ENCODE measurements at places on chromosomes 5 and 9.

DNA sequence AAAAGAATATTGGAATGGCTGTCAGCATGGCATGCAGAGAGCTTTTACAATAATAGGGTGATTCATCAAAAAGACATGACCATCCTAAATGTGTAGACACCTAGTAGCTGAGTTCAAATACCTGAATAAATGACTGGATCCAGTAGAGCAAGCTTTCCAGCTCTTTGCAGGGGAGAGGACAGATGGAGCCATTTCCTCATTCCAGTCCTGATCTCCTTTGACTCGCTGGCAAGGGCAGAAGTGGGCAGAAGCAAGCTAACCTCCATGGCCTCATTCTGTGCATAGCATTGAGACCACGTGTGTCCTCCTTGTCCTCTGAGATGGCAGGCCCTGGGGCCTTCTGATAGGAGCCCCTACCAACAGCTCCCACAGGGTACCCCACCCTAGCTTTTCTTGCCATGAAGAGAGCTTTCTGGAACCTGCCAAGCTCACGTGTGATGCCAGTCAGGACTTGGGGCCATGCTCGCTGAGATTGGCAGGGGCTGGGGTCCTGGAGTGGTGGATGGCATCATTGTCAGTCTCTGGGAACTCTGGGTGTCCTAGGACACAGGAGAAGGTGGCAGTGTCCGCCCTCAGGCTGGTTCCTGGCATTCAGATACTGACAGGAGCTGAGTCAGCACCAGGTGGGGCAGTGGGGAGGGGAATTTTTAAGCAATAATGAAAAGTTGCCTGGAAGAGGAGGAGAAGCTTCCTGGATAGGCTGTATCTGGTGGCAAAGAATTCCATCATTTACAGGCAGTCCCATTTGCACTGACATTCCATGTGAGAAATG, 33.6 kb downstream of the WWC1 start:
- no peak for DNase-seq

GRCh38 chr9:82273121-82273520, 284.5 kb downstream of the SPATA31D1 start:
- no peak for DNase-seq

GRCh38 chr5:172095368-172096206, 89.1 kb upstream of the FBXW11 start:
- no peak for DNase-seq

GRCh38 chr5:149915392-149916260, 29.0 kb downstream of the PDE6A start:
- no peak for DNase-seq

- DNase-seq: no peak
These were observed 334.5 kb downstream of the PIK3R1 start for GRCh38 chr5:68550015-68550414.

DNA sequence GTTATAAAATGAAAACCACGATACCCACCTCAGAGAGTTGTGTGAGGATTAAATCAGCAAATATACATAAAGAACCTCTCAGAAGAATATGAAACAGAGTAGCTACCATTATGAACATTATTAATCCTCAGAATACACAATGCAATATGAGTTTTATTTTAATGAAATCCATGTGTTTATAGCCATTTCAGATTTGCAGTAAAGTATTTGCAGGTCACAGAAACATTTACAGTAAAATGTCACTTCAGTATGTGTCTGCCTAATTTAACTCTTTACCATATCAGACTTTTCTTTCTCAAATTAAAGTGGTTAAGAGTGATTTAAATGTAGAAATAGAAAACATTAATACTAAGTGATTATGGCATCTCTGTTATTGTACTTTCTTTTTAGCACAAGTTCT, 365.2 kb upstream of the MPDZ start:
- no peak for DNase-seq

All from activated naive CD4-positive, alpha-beta T cell treated with anti-CD3 and anti-CD28 coated beads for 36 hours (primary cell).